Adrenal gland (tissue), 19 donors: ENCODE measurements at places on chromosomes 5 and 9. TPM values are rescaled to one million over a fixed set of nuclear protein-coding genes. Genes with fewer than 3 reads are reported as not detected.

- H3K27ac ChIP-seq: no peak within 1 kb of the TSS
- no peaks in the 10 kb centered on the region for H3K36me3 ChIP-seq
- H3K27me3 ChIP-seq: no peaks in the 10 kb centered on the region
- H3K4me1 ChIP-seq: no peaks in the 10 kb centered on the region
- no peak within 1 kb of the TSS for H3K4me3 ChIP-seq
- no peak for DNase-seq
Measured at GRCh38 chr5:141245250-141245717, at the start of gene PCDHB15. Gene PCDHB15, plus strand, starts transcription at chr5:141245395. Its CDS starts 184 bp downstream, at chr5:141245579.

GRCh38 chr9:96859461-96860198, 5.3 kb upstream of the ZNF782 start:
- no peak overlapping the region for H3K27ac ChIP-seq
- DNase-seq: no peak
- H3K4me1 ChIP-seq: peaks cover 8% of the 10 kb centered on the region
- H3K36me3 ChIP-seq: no peaks in the 10 kb centered on the region

DNA sequence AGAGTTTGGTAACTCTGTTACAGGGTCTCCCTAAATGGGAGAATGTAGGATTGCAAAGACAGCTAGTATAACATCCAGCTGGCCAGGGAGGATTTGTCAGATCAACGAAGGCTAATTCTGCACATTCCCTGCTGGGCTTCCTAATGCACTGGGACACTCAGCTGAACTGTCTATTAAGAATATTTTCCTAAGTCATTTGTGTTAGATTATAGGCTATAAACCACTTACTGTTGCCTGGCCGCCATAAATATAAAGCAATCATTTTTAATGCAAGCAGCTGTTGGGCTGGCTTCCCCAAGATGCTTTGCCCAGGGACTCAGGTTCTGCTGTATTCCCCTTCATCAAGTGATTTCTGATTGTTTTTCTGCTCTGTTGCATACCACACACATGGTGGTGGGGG, 35.3 kb upstream of the SLIT3 start:
- no peaks in the 10 kb centered on the region for H3K4me1 ChIP-seq
- DNase-seq: no peak
- H3K27ac ChIP-seq: no peak overlapping the region
- no peaks in the 10 kb centered on the region for H3K36me3 ChIP-seq

Gene QRFP
- polyA plus RNA-seq: not detected

- no peak overlapping the region for H3K27ac ChIP-seq
- no peaks in the 10 kb centered on the region for H3K27me3 ChIP-seq
- DNase-seq: no peak
- no peaks in the 10 kb centered on the region for H3K36me3 ChIP-seq
- no peak overlapping the region for H3K4me3 ChIP-seq
Measured at GRCh38 chr9:12854221-12854620, 79.4 kb downstream of the LURAP1L start.

GRCh38 chr9:95349091-95350038, 31.9 kb upstream of the FANCC start:
- no peaks in the 10 kb centered on the region for H3K36me3 ChIP-seq
- H3K27me3 ChIP-seq: peaks cover 14% of the 10 kb centered on the region
- DNase-seq: no peak
- no peaks in the 10 kb centered on the region for H3K4me1 ChIP-seq

DNA sequence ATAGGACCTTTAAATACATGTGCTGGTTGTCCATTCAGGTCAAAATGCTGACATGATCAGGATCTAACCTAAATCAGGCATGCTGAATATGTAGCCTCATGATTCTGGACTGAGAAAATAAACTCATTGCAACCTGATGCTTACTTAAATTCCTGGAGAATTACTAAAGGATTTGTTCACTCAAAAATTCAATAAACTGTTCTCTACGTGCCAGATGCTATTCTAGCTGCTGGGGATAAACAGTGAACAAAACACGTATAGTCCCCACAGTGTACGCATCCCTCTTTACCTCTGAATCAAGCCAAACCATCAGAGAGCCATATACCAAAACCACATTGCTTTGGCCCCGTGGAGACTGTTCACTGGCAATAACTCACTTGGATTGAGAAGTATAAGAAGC, 6.1 kb downstream of the SCAI start:
- no peaks in the 10 kb centered on the region for H3K36me3 ChIP-seq
- no peak for DNase-seq
- no peaks in the 10 kb centered on the region for H3K4me1 ChIP-seq
- H3K4me3 ChIP-seq: no peak overlapping the region

GRCh38 chr5:176391999-176392398, 3.4 kb downstream of the HIGD2A start:
- H3K4me3 ChIP-seq: no peak overlapping the region
- no peaks in the 10 kb centered on the region for H3K27me3 ChIP-seq

GRCh38 chr5:90294604-90295003, 115.0 kb downstream of the CETN3 start:
- no peak overlapping the region for H3K27ac ChIP-seq
- no peaks in the 10 kb centered on the region for H3K4me1 ChIP-seq
- H3K4me3 ChIP-seq: no peak overlapping the region
- no peaks in the 10 kb centered on the region for H3K27me3 ChIP-seq
- no peaks in the 10 kb centered on the region for H3K36me3 ChIP-seq

Gene ADRA1B
- 1.6 TPM for polyA plus RNA-seq

DNA sequence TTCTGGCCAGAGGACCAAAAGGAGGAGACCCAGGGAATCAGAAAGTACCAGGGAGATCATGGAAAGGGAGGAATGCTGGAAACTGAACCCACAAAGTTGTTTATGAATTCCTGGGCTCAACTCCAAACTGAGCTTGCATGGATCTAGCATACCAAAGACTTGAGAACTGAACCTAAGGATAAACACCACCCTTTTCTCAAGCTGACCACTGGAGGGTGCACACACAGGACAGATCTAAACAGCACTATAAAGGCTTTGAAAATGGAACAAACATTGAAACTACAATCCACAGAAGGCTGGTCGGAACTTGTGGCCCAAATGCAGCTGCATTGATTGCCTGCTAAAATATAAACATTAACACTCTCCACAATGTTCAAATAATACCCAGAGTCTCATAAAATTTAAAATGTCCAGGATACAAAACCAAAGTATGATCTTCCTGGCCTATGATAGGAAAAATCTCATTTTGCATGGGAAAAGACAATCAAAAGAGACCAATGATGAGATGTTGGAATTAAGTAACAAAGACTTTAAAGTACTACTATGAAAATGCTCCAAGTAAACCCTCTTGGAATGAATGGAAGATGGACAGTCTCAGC, 15.6 kb upstream of the IRF1 start:
- no peak overlapping the region for H3K27ac ChIP-seq
- H3K36me3 ChIP-seq: no peaks in the 10 kb centered on the region
- no peaks in the 10 kb centered on the region for H3K4me1 ChIP-seq
- DNase-seq: no peak

Gene RELL2
- 37.6 TPM for polyA plus RNA-seq

GRCh38 chr9:78826527-78826926, 529.6 kb downstream of the PSAT1 start:
- no peaks in the 10 kb centered on the region for H3K36me3 ChIP-seq
- H3K4me1 ChIP-seq: no peaks in the 10 kb centered on the region
- no peak overlapping the region for H3K4me3 ChIP-seq

DNA sequence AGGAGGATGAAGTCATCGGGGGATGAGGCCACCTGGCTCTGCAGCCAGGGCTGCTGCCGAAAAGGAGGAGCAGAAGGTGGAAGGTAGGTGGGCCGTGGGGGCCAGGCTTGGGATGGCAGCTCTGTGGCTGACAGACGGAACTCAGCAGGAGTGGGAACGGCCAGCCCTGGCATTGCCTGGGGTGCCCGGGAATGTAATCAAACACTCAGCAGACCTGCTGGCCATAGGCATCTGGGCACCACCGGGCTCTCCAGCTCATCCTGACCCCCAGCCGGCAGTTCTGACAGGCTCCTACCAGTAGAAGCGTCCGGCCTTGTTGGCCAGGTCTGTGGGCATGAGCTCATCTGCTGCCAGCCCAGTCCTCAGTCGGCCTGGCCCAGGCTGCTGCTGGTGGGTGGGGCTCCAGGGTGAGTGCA, 4.3 kb upstream of the FAT2 start:
- no peaks in the 10 kb centered on the region for H3K27me3 ChIP-seq
- H3K4me1 ChIP-seq: no peaks in the 10 kb centered on the region
- H3K36me3 ChIP-seq: no peaks in the 10 kb centered on the region
- no peak overlapping the region for H3K4me3 ChIP-seq
- no peak overlapping the region for H3K27ac ChIP-seq

GRCh38 chr5:150499437-150499956, 8.4 kb upstream of the NDST1 start:
- no peaks in the 10 kb centered on the region for H3K27me3 ChIP-seq
- H3K36me3 ChIP-seq: no peaks in the 10 kb centered on the region
- no peak overlapping the region for H3K4me3 ChIP-seq
- no peak for DNase-seq
- peaks cover 47% of the 10 kb centered on the region for H3K4me1 ChIP-seq

GRCh38 chr5:74530326-74531050, 110.0 kb downstream of the ENC1 start:
- no peaks in the 10 kb centered on the region for H3K36me3 ChIP-seq
- no peak overlapping the region for H3K4me3 ChIP-seq
- H3K4me1 ChIP-seq: no peaks in the 10 kb centered on the region

- no peaks in the 10 kb centered on the region for H3K36me3 ChIP-seq
- no peaks in the 10 kb centered on the region for H3K4me1 ChIP-seq
- no peaks in the 10 kb centered on the region for H3K27me3 ChIP-seq
- no peak overlapping the region for H3K27ac ChIP-seq
- H3K4me3 ChIP-seq: no peak overlapping the region
Measured at GRCh38 chr9:126752881-126753670, 51.8 kb upstream of the ZBTB43 start.

Gene SUSD1
- 4.7 TPM for polyA plus RNA-seq

Gene PRRX2
- polyA plus RNA-seq: 0.15 TPM

DNA sequence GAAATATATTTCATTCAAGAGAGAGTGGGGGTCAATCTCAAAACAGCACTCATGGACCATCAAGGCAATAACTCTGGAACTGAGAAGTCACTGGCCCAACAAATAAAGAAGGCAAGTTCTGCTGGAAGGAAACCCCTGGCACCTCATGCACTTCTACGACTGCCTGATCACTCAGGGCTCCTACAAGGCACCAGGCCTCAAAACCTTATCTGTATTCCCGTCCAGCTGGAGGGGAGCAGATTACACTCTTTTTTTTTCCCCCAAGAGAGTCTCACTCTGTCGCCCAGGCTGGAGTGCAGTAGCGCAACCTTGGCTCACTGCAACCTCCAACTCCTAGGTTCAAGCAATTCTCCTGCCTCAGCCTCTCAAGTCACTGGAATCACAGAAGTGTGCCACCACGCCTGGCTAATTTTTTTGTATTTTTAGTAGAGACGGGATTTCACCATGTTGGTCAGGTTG, 49.9 kb downstream of the P4HA2 start:
- no peaks in the 10 kb centered on the region for H3K36me3 ChIP-seq
- no peak for DNase-seq
- H3K4me1 ChIP-seq: no peaks in the 10 kb centered on the region
- H3K4me3 ChIP-seq: no peak overlapping the region

GRCh38 chr5:158468444-158468843, 609.5 kb upstream of the CLINT1 start:
- no peaks in the 10 kb centered on the region for H3K36me3 ChIP-seq
- no peak overlapping the region for H3K27ac ChIP-seq
- no peaks in the 10 kb centered on the region for H3K27me3 ChIP-seq
- no peak for DNase-seq

Gene C6
- 0.88 TPM for polyA plus RNA-seq

DNA sequence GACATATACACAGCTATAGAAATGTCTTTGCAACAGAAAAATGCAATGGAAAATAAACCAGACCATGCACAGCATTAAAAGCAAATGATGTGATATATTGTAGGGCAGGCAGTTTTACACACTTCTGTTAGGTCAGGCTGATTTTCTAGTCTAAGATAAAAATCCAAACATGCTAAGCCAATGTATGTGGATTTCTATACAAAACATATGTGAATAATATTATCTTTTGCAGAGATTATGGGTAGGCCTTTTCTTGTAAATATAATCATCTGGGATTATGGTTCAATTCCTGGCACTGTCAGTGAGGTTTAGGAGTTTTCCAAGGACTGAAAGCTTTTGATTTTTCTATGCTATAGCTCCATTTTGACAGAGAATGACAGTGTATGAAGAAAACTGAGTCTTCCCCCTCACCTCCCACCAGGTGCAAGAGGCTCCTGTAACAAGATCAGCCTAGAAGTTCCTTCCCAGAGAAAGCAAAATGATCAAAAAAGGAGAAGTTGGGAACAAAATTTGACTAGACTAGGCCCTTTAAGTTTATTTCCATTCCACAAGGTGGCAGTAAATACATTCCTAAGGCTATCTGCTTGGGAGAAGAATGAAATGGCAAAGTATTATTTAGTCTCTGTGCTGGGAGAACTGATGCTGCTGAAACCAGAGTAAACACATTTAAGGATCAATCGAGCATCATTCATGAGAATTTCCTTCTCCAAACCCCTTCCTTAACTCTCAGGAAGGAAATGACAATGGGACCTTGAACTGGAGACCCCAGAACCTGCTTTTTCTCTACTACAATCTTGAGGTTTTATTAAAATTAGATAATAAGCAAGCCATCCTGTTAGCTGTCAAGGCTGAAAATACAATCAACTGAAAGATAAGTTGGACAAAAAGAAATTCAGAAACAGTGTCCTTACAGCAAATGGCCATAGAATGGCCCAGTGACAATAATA, 133.0 kb upstream of the TUT7 start:
- H3K36me3 ChIP-seq: no peaks in the 10 kb centered on the region
- H3K4me3 ChIP-seq: no peak overlapping the region
- no peaks in the 10 kb centered on the region for H3K4me1 ChIP-seq
- no peak overlapping the region for H3K27ac ChIP-seq

Gene AIF1L
- 12.7 TPM for polyA plus RNA-seq
